ENCODE measurements at places on chromosomes 3 and 15. TPM values are rescaled to one million over a fixed set of nuclear protein-coding genes. Genes with fewer than 3 reads are reported as not detected.

Gene ZBTB20
- total RNA-seq = 76.2 TPM

Gene COL6A5
- total RNA-seq = not detected

Gene PPCDC
- total RNA-seq = 16.6 TPM

Gene ZPLD1
- not detected for total RNA-seq

Gene SAMD7
- not detected for total RNA-seq

Gene WDR72
- not detected for total RNA-seq

Gene GOLGA8Q
- total RNA-seq = 0.64 TPM

Gene ADGRG7
- not detected for total RNA-seq

GRCh38 chr3:188956839-188957489 is 214.8 kb upstream of the TPRG1 start:
- DNase-seq = no peak

- no peak for DNase-seq
These were observed 6.9 kb upstream of the PCSK6 start for GRCh38 chr15:101496198-101496986.

DNA sequence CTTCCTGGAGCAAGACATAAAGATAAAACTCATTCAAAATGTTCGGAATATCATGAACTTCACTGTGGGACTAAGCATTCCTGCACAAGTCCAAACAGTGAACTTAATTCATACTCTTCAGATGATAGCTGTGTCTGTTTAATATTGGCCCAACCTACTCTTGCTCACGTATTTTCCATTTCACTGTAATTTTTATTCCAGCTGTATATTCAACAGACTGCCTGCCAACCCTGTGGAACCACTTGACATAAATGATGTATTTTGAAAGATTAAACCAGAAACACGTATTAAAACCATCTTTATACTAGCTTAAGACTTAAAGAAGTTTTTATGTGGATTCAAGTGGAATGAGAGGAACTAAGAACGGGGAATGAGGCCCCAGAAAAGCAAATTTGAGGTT is 172.5 kb downstream of the TMEM108 start:
- no peak for DNase-seq

GRCh38 chr3:107242579-107242978 is 134.7 kb upstream of the CCDC54 start:
- no peak for DNase-seq

DNA sequence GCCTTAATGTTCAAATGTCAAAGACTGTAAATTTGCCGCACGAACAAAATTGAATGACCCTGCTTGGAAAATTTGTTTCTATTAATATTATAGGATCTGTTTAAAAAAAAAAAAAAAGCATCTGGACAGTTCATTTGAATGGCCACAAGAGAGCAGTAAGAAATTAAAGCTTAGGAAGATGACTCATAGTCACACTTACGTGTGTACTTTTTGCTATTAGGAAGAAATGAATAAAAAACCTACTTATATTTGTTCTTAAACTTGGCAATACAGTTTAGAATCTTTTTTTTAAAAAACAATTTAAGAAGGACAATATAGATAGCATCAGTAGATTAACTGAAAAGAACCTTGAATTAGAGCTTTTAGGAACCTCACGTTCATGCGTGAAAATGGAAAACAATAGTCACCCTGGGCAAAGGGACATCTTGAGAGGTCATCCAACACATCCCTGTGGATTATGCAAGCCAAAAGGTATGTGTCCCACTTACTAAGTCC is 621.8 kb downstream of the MECOM start:
- DNase-seq = no peak

DNA sequence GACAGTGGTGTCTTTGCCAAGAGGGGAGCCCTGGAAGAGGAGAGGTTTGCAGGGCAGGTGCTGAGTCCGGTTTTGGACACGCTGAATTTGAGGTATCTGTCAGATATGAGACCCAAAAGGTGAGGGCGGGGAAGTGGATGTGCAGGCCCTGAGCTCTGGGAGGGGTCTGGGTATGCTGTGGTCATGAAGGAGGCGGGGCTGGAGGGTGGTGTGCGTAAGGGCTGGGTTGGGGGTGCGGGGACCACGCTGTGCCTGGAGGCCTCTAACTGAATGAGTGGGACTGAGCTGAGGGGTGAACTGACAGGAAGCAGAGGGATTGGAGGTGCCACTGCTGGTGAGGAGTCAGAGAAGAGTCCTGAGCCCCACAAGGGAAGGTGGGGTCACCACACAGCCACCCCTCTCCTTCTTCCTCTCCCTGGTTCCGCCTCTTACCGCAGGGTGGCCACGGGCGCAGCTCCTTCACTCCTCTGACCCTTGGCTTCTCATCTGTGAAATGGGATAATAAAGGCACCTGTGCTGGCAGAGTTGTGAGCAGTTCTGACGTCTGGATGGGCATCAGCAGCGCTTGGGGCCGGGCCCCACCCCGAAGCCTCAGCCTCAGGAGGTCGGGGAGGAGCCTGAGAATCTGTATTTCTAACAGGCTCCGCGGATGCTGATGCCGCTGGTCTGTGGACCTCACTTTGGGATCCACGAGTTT is 28.8 kb downstream of the PSTPIP1 start:
- no peak for DNase-seq

DNA sequence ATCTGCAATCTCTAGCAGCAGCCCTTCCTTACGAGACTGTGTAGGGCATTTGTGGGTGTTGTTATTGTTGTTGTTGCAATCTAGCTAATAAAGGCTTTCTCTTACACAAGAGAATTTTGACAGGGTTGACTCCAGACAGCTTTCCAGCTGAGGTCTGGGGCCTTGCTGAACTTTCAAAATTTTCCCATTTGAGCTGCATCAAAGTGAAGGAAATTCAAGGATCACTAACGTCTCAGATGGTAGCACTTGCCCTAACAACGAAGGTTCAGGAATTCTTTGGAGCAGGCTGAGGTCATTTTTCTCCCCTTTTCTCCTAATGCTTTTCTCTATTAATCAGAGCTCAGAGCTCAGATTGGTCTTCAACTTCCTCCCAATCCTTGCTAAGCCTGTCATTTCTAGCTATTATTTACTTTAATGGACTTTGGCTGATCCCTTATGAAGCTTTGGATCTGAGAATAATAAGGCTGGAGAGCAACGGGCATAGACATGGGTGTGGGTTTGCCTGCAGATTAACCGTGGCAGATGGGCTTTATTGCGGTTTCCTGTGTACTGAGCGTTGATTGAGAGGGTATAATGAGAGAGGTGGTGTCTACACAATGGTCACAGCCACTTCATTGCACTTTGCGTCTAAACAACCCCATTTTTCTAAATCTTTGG is 614.0 kb upstream of the AGTR1 start:
- DNase-seq = no peak

DNA sequence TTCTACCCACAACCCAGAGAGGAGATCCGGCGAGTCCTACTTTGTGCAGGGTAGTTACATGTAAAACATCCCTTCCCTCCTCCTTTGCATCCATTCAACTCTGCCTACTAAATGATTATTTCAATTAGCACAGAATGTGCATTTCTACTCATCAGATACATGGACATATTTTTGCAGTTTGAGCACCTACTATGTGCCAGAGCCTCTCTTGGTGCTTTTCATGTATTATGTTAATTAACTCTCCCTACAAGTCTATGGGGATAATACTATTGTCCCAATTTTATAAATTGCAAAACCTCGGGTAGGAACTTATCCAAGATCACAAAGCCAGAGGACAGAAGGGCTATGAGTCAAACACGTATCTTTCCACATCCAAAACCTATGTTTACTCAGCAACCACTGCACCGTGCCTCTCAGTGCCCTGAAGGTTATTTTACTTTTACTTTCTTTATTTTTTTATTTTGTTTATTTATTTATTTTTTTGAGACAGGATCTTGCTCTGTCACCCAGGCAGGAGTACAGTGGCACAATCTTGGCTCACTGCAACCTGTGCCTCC is 432.8 kb downstream of the MAGI1 start:
- DNase-seq = no peak

GRCh38 chr3:64384561-64384960 is 159.3 kb upstream of the PRICKLE2 start:
- DNase-seq = no peak
